ENCODE measurements at places on chromosomes 2 and 18. TPM values are rescaled to one million over a fixed set of nuclear protein-coding genes. Genes with fewer than 3 reads are reported as not detected.

- DNase-seq = no peak
Observed at GRCh38 chr2:238098901-238099713, 1.0 kb upstream of the ESPNL start.

GRCh38 chr2:45888167-45888566 is 236.7 kb downstream of the PRKCE start:
- no peak for DNase-seq

DNA sequence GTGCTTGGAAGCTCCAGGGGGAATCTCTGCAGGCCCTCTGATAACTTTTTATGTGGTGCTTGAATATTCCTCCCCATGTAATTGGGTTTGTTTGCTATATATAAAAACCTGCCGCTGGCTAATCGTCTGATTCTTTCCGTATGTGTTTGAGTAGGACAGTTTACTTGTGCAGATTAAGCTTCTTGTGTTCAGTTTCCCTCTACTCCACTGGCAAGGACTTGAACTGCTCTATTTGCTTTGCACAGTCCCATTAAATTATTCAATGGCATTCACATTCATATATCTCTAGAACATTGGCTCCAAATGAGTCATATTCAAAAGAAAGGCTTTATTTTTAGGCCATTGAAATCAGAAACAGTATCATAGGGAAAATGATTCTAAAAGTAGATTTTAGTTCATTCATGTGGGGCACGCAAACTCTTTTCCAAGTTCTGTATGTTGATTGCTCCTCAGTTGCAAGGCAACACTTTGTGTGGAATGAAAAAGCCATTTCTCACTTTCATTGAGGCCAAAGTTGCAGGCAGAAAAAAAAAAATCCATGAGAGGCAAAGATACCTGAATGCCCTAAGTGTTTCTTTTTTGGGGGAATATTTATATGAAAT is 1682.3 kb upstream of the PIK3C3 start:
- no peak for DNase-seq

- no peak for DNase-seq
Observed at GRCh38 chr2:238742066-238742465, 105.8 kb upstream of the TWIST2 start.

GRCh38 chr18:36381075-36381474 is 83.6 kb downstream of the FHOD3 start:
- DNase-seq = no peak

GRCh38 chr18:8656232-8656631 is 47.0 kb downstream of the RAB12 start:
- DNase-seq = no peak

DNA sequence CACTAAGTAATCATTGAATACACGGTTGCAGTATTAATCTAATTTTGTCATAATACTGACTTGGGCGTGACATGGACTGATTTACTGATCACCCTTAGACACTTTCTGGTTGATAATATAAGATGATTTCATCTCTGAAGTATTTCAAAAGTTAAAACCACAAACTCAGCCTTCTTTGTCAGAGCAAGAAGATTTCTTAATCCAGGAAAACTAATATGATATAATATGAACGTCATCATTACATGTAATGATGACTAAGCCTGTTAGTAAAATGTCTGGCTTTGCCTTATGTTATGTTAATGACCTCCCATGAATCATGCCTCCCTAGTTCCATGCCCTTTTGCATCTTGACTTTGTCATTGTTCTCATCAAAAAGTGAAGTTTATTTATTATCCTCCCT is 1325.0 kb upstream of the CDH2 start:
- DNase-seq = no peak

DNA sequence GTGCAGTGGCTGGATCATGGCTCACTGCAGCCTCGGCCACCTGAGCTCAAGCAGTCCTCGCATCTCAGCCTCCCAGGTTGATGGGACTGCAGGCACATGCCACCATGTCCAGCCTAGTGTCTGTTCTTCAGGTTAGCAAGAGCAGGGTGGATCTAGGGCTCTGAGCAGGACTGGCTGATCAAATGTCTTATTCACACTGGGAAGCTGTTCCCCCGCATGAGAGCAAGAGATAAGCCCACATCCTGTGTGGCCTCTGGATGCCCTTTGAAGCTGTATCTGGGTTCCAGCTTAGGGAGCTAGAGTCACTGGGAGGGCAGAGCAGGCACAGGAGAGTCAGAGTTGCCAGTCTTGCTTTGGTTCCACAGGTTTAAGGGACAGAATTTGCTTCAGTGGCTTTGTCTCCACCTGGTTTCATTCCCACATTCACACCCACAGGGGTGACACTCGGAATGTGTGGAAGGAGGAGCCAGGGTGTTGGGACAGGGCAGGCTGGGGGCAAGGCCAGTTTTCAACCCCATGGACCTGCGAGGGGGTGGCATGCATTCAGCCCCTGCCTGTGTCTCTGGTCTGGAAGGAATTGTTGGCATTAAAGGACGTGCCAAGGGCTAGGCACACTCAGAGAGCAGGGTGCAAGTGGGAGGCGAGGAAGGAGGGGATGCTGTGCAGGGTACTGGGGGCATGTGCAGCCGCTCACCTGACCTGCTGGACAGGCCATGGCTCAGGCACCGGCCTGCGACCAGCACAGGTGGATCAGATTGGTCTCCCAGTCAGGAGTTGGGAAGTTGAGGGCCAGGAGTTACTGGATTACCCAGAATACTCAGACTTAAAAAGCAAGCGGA is 24.5 kb downstream of the PTPN18 start:
- no peak for DNase-seq

DNA sequence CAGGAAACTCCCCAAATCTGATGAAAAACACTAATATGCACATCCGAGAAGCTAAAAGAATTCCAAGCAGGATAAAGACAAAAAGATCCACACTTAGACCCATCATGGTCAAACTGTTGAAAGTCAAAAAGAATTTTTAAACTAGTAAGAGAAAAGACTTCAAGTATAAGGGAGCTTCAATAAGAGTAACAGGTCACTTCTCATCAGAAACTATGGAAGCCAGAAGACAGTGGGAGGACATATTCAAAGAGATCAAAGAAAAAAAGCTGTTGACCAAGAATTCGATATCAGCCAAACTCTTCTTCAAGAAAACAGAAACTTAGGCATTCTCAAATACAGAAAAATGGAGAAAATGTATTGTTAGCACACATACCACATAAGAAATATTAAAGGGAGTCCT is 50.4 kb downstream of the ZC3H8 start:
- DNase-seq = no peak

GRCh38 chr2:109057686-109058085 is 68.7 kb upstream of the EDAR start:
- no peak for DNase-seq

DNA sequence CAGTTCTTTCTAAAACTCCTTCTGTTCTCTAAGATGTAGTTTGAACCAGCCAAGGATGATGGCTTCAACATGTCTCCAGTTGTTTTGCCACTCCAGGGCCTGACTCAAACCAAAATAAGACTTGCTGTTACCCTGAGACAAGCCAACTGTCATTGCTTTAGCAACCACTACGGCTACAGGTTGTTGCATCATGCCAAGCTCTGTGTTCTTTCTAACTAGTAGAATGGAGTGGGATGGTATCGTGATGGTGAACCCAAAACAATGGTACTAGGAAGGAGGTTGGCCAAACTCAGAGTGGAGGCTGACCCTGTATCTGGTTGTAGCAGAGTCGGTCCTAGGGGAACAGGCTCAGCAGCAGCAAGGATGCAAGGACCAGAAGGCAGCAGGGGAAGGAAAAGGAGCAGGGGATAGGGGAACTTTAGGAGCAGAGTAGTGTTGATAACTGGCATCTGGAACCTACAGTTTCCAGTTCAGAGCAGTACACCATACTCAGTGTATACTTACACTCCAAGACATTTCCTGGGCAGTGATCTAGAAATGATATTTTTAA is 51.6 kb downstream of the PDK1 start:
- no peak for DNase-seq

DNA sequence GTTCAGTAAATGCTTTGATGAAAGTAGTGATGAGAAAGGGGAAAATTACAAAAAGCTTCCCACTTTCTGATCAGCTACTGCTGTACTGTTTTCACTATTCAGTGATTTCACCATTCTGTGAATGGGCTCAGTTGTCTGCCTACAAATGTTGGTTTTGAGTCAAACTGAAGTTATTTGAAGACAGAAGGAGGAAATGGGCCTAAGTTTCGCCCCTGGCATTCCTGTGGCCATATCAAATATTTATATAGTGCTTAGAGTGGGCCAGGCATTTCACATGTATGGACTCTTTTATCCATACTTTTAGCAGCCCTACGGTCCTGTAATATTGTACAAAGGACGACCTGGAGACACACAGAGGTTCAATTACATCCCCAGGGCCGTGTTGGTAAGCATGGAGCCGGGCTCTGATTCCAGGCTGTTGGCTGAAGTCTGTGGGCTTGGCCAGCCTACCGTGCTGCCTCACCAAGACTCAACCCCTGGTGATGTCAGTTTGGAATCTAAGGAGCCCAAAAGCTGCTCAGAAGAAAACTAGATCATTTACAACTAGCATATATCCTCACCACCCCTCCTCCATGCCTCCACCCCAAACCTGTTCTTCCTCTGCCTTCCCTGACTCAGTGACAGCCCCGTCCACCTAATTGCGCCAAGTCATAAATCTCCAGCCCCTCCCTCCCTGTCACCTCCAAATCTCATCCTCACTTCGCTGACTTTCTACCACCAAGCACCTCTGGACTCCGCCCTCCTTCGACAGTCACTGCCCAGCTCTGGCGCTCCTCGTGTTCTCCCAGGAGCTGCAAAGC is 10.1 kb upstream of the GRHL1 start:
- no peak for DNase-seq

GRCh38 chr2:164721430-164721829 is 100.1 kb upstream of the GRB14 start:
- no peak for DNase-seq

- DNase-seq = no peak
Observed at GRCh38 chr2:139380051-139380450, 599.9 kb upstream of the NXPH2 start.

DNA sequence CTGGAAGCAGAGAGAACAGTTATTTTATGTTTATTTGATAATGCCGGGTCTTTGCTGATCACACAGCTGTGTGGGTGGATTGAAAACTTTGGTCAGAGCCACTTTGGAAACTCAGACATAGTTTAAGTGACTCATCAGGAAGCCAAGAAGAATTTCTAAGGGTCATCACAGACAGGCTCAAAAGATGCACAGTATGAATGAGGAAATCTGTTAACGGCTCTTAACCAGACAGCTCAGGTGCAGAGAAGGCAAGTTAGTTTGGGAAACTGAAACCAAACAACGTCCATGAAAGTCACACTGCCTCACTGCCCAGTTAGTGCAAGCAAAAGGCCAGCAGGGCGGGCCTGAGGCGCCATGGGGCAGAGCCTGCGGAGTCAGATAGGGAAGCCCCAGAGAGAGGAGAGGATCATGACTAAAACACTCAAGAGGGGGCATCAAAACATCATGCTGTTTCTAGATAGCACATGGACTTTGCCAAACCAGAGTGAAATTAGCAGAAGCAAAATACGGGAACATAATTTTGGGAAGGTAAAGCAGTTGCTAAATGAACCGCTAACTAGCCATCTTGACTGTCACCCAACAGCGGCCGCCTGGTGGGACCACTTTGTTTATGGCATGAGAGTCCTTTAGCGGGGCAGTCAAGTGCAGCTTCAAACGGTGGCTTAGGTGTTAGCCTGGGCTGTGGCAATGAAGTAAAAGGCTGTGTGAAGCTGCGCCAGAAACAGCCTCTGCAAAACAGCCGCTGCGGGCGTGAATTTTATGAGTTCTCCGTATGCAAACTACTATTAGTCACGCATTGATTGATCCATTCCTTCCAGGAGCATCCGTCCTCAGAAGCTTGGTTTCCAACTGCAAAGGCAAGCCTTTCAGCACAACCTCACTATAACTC is 101.2 kb downstream of the KCTD18 start:
- no peak for DNase-seq

- peak; percentile 70 for DNase-seq
Observed at GRCh38 chr2:29293830-29294438, 178.7 kb downstream of the CLIP4 start.

- DNase-seq = peak; percentile 39
Observed at GRCh38 chr2:25341011-25341727, 556 bp downstream of the DNMT3A start.

DNA sequence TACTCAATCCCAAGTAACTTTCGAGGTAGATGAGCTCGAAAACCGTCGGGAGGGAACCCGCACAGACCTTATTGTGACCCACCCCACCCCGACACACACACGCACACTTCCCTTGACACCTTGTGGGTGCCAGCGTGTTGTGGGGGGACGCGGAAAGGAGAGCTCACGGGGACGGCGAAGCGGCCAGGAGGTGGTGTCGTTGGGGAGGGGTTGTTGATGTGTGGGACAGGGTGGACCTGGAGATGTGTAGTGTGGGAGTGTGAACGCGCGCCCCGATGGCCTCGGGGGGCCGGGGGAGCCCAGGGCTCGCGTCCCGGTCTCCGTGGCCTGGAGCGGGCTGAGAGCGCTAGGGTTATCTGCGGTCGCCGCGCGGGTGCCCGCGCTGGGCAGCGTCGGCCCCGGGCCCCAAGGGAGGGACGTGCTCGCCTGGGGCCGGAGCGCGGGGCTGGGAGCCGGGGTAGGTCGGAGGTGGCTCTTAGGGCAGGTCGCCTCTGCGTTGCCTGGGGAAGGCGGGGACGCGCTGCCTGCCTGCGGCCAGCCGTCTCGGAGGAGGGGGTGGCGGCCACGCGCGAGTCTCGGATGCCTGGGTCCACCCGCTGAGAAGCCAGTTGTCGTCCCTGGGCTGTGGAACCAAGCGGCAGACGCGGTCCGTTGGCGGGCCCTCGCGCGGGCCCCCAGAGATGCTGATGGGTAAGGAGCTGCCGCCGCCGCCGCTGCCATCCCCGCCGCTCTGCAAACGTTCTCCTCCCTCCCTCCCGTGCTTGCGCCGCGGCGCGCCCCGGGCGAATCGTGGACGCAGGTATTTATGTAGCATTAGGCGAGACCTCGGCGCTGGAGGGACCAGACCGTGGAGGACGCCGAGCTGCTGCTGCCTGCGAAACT is 1.6 kb downstream of the KLHL29 start:
- peak; percentile 37 for DNase-seq

GRCh38 chr18:59990121-59990823 is 90.5 kb downstream of the PMAIP1 start:
- DNase-seq = no peak

DNA sequence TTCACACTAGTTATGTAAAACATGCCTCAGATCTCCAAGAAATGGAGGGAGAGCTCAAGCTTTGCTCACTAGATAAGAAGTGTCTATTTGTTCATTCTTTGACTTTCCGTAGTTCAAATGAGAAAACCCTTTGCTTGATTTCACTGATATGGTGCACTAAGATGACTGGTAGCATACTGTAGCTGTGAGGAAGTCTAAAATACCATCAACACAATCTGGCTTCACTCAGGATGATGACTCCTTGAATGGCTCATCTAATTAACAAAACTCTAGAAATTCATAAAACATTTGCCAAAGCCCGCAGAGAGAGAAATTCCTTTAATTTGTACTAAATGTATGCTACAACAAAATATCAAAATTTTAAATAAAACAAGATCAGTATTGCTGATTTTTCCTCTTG is 152.8 kb upstream of the STK17B start:
- DNase-seq = no peak

GRCh38 chr18:67973916-67974315 is 457.4 kb upstream of the DSEL start:
- DNase-seq = no peak

GRCh38 chr2:214064471-214064870 is 346.4 kb upstream of the VWC2L start:
- DNase-seq = no peak

Gene PTPRM
- polyA plus RNA-seq = 83.7 TPM

Gene RFTN2
- polyA plus RNA-seq = 14.5 TPM

Gene GCG
- not detected for polyA plus RNA-seq

Gene CHRNG
- 0.87 TPM for polyA plus RNA-seq

Gene TTR
- 0.34 TPM for polyA plus RNA-seq

Gene HOXD13
- 0.33 TPM for polyA plus RNA-seq

Gene DES
- polyA plus RNA-seq = 5.5 TPM

Gene BABAM2
- 52.6 TPM for polyA plus RNA-seq

Gene HOXD11
- polyA plus RNA-seq = 64.8 TPM

Gene MREG
- 19.9 TPM for polyA plus RNA-seq
